ENCODE measurements at places on chromosomes 6 and 20. TPM values are rescaled to one million over a fixed set of nuclear protein-coding genes. Genes with fewer than 3 reads are reported as not detected.

The PLAGL2 gene
- total RNA-seq = 21.5 TPM

The MYT1 gene
- 0.10 TPM for total RNA-seq

The FAM229B gene
- 53.3 TPM for total RNA-seq

The SLC4A11 gene
- total RNA-seq = 16.4 TPM

The HLA-DRA gene
- total RNA-seq = not detected

The PRICKLE4 gene
- 0.28 TPM for total RNA-seq

The DHX16 gene
- 29.0 TPM for total RNA-seq

The CENPW gene
- total RNA-seq = 46.0 TPM

The HMGCLL1 gene
- not detected for total RNA-seq

The UQCC2 gene
- 29.7 TPM for total RNA-seq

The MCCD1 gene
- not detected for total RNA-seq

The BMP7 gene
- 15.6 TPM for total RNA-seq

The NKAIN2 gene
- total RNA-seq = not detected

The DEFB121 gene
- total RNA-seq = not detected

The WFDC2 gene
- total RNA-seq = 5.0 TPM

The EIF2S2 gene
- total RNA-seq = 122 TPM

The TMEM14B gene
- 68.8 TPM for total RNA-seq

The RING1 gene
- 16.4 TPM for total RNA-seq

The UNC5CL gene
- total RNA-seq = 0.23 TPM

The RAD21L1 gene
- not detected for total RNA-seq

The HLA-DOA gene
- total RNA-seq = not detected

The ZNF311 gene
- not detected for total RNA-seq

The GPR6 gene
- total RNA-seq = not detected

The SLC17A3 gene
- not detected for total RNA-seq

The SPACA1 gene
- total RNA-seq = not detected

The CST4 gene
- not detected for total RNA-seq

The IL17F gene
- not detected for total RNA-seq

The CTAGE9 gene
- not detected for total RNA-seq

The SMAP1 gene
- total RNA-seq = 35.7 TPM

The FAXC gene
- 7.4 TPM for total RNA-seq

The IBTK gene
- total RNA-seq = 31.5 TPM

The ASIP gene
- not detected for total RNA-seq

The STMND1 gene
- not detected for total RNA-seq

The C6orf141 gene
- total RNA-seq = not detected

The CEP162 gene
- total RNA-seq = 8.3 TPM

The NAA20 gene
- total RNA-seq = 71.3 TPM

The GABRR2 gene
- total RNA-seq = 0.32 TPM

The EPPIN gene
- total RNA-seq = not detected

The DDX43 gene
- not detected for total RNA-seq

The PI16 gene
- not detected for total RNA-seq

The HAO1 gene
- total RNA-seq = not detected

The SLCO4A1 gene
- total RNA-seq = 5.8 TPM

The BFSP1 gene
- not detected for total RNA-seq

The UBD gene
- total RNA-seq = not detected

The BICRAL gene
- total RNA-seq = 4.4 TPM

The STK38 gene
- total RNA-seq = 27.6 TPM
